ENCODE measurements at places on chromosomes 7 and 10. TPM values are rescaled to one million over a fixed set of nuclear protein-coding genes. Genes with fewer than 3 reads are reported as not detected.

EGR2 gene
- 3.7 TPM for total RNA-seq

DDX56 gene
- total RNA-seq: 29.8 TPM

PRLHR gene
- total RNA-seq: not detected

RBP4 gene
- total RNA-seq: 6.4 TPM

PYROXD2 gene
- 3.6 TPM for total RNA-seq

Data from cardiac ventricle fibroblast (primary cell).